Renal pelvis (tissue), 12 donors: ENCODE measurements at places on chromosomes 13 and 19. TPM values are rescaled to one million over a fixed set of nuclear protein-coding genes. Genes with fewer than 3 reads are reported as not detected.

The DAND5 gene
- polyA plus RNA-seq: 0.06 TPM

The CFAP97D2 gene
- not detected for polyA plus RNA-seq

GRCh38 chr13:40377783-40378182 lies 288.7 kb downstream of the FOXO1 start:
- no peak for DNase-seq

The C19orf73 gene
- polyA plus RNA-seq: 1.4 TPM

The PTH2 gene
- not detected for polyA plus RNA-seq

The MISP gene
- 7.5 TPM for polyA plus RNA-seq

The KLK7 gene
- polyA plus RNA-seq: 3.8 TPM

DNA sequence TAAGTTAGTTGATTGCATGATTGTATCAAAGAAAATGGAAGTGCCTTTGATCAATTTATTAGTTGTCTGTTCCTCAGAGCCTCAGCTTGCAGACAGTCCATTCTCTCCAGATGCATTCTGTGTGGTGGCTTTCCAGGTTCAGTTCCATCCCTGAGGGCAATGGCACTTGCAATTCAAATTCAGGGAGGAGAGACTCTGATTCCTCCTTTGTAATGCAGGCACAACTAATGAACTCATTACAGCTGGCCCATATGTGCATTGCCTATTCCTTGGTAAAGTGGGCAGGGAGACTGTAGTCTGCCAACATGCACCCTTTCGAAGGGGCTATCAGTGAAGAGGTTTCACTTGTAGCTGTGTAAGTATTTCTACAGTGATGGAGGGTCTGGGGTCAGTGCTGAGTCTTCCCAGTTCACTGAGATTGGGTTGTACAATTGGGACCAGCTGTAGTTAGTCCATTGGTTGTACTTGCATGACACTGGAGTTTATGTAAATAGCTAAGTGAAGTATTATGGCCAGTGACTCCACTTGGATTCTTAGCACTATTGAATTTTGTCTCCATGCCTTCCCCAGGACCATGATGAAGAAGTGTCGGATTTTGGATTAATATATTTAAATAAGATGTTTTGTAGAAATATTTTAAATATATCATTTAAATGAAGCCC lies 401.7 kb downstream of the GPC6 start:
- DNase-seq: no peak

DNA sequence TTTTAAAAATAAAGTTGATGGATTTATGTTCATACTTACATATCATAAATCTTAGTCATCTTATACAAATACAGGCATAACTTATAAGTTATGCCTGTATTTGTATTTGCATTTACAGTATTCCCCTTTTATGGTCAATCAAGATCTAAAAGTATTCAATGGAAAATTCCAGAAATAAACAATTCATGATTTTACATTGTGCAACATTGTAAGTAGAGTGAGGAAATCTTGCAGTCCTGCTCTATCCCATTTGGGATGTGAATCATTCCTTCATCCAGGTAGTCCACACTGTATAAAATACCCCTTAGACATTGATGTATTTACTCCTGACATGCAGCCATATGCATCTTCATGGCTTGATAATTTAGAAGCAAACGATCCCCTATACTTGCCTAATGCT lies 795.3 kb downstream of the SLITRK1 start:
- DNase-seq: no peak
